ENCODE measurements at places on chromosomes 5 and 9.

DNA sequence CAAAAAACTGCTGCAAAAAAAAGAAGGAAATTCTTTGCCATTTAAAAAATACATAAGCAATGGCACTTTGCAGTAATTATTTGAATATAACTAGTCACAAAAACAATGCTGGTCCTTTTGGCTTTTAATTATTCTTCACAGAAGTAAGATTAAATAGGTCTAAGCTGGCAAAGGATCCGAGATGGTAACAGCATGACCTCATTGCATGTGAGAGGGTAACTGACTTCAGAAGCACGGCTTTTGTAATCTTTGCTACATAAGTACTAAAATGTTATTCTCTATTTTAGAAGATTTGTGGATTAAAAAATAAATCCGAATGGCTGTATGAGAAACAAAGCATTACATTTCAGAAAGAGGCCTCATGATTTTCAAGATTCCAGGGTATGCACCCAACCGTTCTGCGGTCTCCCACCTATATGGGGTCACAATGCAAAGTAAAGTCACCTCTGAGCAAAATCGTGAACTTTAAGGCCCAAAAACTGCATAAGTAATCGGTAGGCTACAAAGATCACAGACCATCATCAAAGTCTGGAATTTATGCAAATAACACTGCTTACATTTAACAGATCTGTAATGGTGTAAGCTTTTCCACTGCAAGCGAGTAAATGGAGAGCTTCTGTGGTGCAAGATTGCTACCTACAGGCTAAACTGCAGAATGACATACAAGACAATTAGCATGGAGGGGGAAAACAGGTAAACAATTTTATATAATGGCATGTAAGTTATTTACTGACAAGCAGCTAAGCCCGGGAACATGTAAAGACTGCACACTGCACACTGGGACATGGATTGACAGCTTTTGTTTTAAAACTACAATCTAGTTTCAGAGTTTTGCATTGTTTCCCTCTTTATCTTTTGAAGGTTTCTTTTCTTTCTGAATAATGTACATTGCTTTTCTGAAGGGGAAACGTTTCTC, 231.6 kb downstream of the SLF1 start:
- peak; percentile 40 for DNase-seq

- DNase-seq = no peak
Measured at GRCh38 chr5:125891061-125891725, 532.0 kb upstream of the GRAMD2B start.

GRCh38 chr9:90568667-90569066, 74.0 kb downstream of the DIRAS2 start:
- peak; percentile 86 for DNase-seq

DNA sequence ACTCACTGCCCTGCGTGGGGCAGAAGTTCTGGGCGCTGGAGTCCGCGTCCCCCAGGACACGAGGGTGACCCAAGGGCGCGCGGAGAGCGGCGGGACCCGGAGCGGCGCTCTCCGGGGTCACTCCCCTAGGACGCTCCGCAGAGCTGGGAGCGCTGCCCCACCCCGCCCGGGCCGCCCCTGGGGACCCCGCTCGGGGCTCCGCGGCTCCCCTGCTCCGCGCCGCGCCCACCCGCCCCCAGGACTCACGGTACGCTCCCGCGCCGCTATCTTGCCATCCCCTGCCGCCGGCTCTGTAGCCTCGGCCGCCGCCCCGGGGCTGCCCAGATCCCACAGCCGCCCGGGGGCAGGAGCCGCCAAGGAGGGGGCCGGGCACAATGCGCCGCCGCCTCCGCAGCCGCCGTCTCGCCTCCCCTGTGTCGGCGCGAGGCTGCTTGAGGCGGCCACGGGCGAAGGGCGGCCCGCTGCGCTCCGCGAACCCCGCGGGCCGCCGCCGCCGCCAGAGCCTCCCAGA, 303 bp downstream of the LIFR start:
- DNase-seq = peak; percentile 44

DNA sequence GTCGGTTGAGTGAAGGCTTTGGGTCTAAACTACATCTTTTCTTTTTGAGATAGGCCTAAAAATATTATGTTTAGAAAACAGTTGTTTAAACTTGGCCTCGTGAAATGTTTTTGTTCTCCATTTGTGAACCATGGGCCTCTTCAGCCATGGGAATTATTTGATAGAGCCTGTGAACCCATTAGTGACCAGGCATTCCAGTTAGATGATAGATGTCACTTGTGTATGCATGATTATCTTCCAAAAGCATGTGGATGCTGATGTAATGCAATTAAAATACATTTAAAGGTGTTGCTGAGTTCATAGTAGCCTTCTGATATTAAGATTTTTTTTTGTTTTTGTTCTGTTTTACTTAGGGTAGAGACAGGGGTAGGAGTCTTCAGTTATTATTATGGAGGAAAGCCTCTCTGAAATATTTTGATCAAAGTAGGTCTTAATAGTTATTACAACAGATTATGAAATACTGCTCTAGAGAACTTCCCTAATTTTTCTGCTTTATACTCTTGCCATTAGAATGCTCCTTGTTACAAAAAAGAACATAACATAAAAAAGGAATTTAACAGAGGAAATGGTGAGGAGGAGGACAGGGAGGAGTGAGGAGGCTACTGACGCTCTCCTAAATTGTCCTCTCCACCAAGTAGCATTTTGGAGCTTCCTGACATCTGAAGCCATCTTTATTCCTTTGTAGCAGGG, 32.9 kb downstream of the CPEB4 start:
- DNase-seq = no peak

GRCh38 chr5:175382171-175382570, 61.8 kb downstream of the DRD1 start:
- DNase-seq = peak; percentile 71

DNA sequence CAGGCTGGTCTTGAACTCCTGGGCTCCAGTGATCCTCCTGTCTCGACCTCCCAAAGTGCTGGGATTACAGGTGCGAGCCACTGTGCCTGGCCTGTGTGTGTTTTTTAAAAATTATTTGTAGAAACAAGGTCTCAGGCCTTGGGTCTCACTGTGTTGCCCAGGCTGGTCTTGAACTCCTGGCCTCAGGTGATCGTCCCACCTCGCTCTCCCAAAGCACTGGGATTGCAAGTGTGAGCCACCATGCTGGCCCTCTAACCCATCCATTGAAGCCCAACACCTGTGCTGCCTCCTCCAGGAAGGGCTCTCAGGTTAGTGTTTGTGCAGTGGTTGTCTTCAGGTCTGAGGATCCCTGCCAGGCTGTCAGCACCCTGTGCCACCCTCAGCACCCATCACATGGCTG, 56.6 kb downstream of the CXXC5 start:
- no peak for DNase-seq

GRCh38 chr5:68849906-68850305, 243.9 kb upstream of the SLC30A5 start:
- no peak for DNase-seq

GRCh38 chr5:32503261-32503660, 58.7 kb upstream of the ZFR start:
- no peak for DNase-seq

DNA sequence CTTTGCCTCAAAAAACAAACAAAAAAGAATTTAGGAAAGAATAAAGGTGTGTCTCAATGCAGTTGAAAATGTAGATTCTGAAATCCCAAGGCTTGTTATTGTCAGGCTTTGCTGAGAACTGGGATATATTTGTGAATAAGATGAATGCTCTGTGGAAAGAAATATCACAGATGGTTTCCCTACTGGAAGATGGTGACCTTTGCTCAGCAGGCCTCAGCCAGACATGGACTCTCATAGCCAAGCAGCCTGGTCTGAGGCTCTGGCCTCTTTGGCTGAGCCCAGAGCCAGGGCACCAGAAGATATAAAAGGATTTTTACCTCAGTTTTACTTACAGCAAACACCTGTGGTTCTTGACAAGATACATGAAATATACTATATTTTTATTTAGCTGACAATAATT, 37.1 kb downstream of the AGXT2 start:
- DNase-seq = no peak

GRCh38 chr5:34866989-34867471, 28.1 kb downstream of the TTC23L start:
- no peak for DNase-seq

DNA sequence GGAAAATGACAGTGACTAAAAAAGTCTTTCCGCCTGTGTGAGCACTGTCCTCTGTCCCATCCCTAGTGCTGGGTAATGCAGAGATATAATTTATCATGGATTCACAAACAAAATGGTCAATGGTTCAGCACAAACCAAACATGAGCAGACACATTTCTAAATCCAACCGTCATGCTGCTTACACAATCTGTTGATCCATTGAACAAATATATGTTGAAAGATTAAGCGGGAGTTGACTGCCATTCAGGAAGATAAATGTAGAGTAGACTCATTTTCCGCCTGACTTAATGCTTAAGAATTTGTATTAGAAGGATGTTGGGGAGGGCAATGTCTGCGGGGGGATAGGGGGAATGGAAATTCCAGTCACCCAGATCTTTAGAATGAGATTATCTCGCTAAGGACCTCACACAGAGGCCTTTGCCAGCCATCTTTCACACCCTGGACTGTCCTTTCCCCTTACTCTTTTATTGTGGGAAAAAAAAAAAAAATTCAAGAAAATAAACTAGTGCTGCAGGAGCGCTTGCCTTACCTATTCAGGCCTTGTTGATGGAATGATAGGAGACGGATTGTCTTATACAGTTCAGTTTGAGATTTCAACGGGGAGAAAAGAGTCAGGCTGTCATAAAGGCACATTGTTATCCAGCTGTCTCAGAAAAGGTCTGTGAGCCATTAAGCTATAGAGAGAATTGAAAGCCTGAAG, 153.7 kb downstream of the TLE1 start:
- peak; percentile 37 for DNase-seq

DNA sequence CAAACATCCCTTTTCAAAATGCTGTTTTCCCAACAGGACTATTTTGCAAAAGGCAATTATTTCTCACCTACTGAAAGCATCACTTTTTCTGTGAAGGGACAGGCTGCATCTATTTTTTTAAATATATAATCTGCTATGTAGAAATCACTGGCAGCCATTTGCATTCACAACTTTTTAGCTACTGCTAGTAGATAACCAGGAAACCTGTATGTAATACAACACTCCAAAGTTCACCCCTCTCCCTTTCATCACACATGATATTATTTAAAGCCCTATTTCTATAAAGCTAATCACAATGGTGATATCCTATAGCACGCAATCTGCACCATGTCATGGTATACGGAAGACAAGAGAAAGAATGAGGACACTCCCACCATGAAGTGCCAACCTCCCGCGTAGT, 9.8 kb downstream of the DMGDH start:
- DNase-seq = no peak

GRCh38 chr9:90061187-90061586, 456.4 kb downstream of the GADD45G start:
- DNase-seq = no peak

GRCh38 chr5:50401336-50401735, 39.8 kb downstream of the EMB start:
- DNase-seq = no peak

- no peak for DNase-seq
Measured at GRCh38 chr9:96522366-96522765, 72.4 kb downstream of the HABP4 start.

DNA sequence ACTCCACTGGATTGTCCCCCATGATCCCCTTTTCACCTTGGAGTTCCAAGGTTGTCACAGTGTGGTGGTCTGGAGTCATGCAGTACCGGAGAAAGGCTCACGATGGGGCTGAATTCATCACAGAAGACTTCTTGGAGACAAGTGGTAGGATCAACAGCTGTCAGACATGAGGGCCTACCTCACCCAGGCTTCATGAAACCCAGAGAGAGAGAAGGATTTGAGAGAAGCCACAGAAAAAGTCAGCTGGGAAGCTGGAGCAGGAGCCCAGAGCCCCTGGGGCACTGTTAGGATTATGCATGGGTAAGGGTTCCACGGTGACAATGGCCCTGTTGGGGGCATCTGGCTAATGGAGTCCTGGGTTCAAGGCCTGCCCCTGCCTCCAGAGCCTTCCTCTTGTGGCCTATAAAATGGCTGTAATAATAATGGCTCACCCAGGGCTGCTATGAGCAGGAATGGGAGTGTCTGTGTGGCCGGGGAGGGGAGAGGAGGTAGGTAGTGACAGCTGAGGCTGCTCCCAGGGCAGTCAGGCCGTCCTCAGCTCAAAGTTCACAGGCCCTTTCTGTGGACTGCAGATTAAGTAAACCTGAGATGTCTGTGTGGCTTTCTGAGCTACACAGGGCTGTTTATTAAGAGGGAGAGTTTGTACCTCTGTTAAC, 910 bp downstream of the TRIM14 start:
- peak; percentile 24 for DNase-seq

GRCh38 chr5:134224888-134225779, 739 bp downstream of the PPP2CA start:
- peak; percentile 46 for DNase-seq
